ENCODE measurements at places on chromosomes 2 and 18.

GRCh38 chr2:232633413-232634205 is at the start of gene EFHD1:
EFHD1 (plus strand) TSS chr2:232633604; CDS start chr2:232633705, 101 bp downstream.
- peak; percentile 46 for DNase-seq

- no peak for DNase-seq
Measured at GRCh38 chr2:45664635-45665261, 13.3 kb downstream of the PRKCE start.

- no peak for DNase-seq
Measured at GRCh38 chr2:42568401-42569115, at the start of gene MTA3. MTA3 (plus strand) TSS chr2:42568632; CDS start chr2:42568746, 114 bp downstream.

- DNase-seq: no peak
Measured at GRCh38 chr2:100383306-100383705, 34.2 kb downstream of the CHST10 start.

GRCh38 chr2:45728458-45728942 is 77.0 kb downstream of the PRKCE start:
- DNase-seq: no peak

DNA sequence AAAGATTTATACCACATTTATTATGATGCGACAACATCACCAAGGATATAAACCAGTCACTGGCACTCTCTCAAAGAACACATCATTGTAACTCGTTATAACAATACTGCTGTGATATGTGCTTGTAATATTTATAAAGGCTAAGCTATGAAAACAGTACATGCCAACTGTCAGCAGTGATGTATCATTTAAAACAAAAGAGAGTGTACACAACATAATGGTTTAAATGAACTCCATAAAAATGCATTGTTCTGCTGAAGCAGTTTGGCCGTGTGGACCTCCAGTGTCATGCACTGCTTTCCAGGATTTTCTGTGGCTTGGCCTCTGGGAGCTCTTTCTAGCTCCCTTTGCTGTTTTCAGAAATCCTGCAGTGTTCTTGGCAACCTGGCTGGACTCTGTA is 215.6 kb downstream of the MTX2 start:
- DNase-seq: no peak

GRCh38 chr2:36404318-36404717 is 48.7 kb downstream of the CRIM1 start:
- DNase-seq: no peak

DNA sequence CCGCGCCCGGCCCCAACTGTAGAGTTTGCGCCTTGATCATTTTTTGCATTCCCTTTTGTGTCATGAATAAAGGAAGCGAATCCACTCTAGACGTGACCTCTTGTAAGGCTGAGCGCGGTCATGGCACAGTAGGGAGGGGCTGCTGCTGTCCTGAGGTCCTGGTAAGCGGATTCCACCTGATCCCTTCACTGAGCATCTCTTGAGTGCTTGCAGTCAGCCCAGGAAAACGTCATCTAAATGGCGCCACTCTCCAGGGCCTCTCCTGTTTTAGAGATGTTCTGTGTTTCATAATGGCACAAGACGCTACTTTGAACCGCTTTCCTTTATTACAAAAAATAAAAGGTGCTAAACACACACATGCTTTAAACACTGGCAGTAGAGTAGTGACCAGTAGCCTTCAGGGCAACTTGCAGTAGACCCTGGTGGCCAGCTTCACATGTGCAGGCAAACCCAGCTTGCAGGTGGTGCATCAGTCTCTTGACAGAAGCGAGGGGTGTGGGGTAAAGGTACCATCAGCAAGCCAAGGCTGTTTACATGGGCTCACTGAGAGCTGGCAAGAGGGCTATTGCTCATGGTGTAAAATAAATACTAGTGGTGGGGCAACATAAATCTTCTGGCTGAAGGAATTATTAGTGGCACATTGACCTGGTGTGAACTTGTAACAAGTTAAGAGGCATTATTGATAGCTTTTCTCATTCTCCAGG is 43.0 kb upstream of the ACKR3 start:
- DNase-seq: no peak

Data from thoracic aorta (tissue), 2 donors.